ENCODE measurements at places on chromosomes 16 and 17.

- no peaks in the 10 kb centered on the region for H3K27me3 ChIP-seq
- H3K4me3 ChIP-seq: peak overlapping the region; percentile 95
- peaks cover 3% of the 10 kb centered on the region for H3K4me1 ChIP-seq
- no peaks in the 10 kb centered on the region for H3K36me3 ChIP-seq
- DNase-seq: no peak
Measured at GRCh38 chr17:48100160-48100559, 1.1 kb downstream of the CBX1 start.

- no peak for DNase-seq
- H3K4me1 ChIP-seq: no peaks in the 10 kb centered on the region
- H3K36me3 ChIP-seq: peaks cover 8% of the 10 kb centered on the region
- no peak overlapping the region for H3K27ac ChIP-seq
Measured at GRCh38 chr17:80294653-80295052, 34.0 kb downstream of the RNF213 start.

- no peaks in the 10 kb centered on the region for H3K4me1 ChIP-seq
- H3K4me3 ChIP-seq: no peak overlapping the region
- H3K27ac ChIP-seq: no peak overlapping the region
Measured at GRCh38 chr16:854808-855410, 54.4 kb upstream of the GNG13 start.

- no peak overlapping the region for H3K27ac ChIP-seq
- DNase-seq: peak; percentile 24
- H3K4me3 ChIP-seq: no peak overlapping the region
- no peaks in the 10 kb centered on the region for H3K36me3 ChIP-seq
- H3K4me1 ChIP-seq: no peaks in the 10 kb centered on the region
Measured at GRCh38 chr17:54536306-54536705, 364.3 kb upstream of the TOM1L1 start.

Data from mesendoderm (in vitro differentiated cells).